Heart left ventricle (tissue), 16 donors: ENCODE measurements at places on chromosomes 1 and 21. TPM values are rescaled to one million over a fixed set of nuclear protein-coding genes. Genes with fewer than 3 reads are reported as not detected.

- no peaks in the 10 kb centered on the region for H3K36me3 ChIP-seq
- H3K4me3 ChIP-seq: no peak overlapping the region
- H3K27me3 ChIP-seq: no peaks in the 10 kb centered on the region
- no peak for DNase-seq
Measured at GRCh38 chr1:158058237-158058985, 65.0 kb downstream of the KIRREL1 start.

DNA sequence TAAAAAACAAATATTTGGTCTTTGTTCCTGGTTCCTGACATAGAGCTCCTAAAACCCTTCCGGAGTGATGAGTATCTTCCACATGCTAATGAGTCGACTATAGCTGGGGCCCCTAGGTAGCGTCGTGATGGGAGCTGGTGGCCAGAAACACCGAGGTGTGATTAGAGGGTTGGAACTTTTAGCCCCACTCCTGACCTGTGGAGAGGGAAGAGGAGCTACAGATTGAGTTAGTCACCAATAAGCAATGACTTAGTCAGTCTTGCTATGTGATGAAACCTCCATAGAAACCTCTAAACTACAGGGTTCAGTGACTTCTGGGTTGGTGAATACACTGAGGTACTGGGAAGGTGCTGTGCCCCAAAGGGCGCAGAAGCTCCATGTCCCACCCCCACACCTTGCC, 30.1 kb upstream of the PLD5 start:
- H3K4me1 ChIP-seq: no peaks in the 10 kb centered on the region
- H3K36me3 ChIP-seq: no peaks in the 10 kb centered on the region
- DNase-seq: no peak
- no peak overlapping the region for H3K4me3 ChIP-seq
- no peaks in the 10 kb centered on the region for H3K27me3 ChIP-seq

GRCh38 chr1:19138331-19138730, 71.7 kb downstream of the UBR4 start:
- no peak overlapping the region for H3K4me3 ChIP-seq
- no peak for DNase-seq
- H3K36me3 ChIP-seq: peaks cover 100% of the 10 kb centered on the region
- H3K4me1 ChIP-seq: peaks cover 8% of the 10 kb centered on the region

- peaks cover 25% of the 10 kb centered on the region for H3K4me1 ChIP-seq
- H3K4me3 ChIP-seq: no peak overlapping the region
- H3K27ac ChIP-seq: no peak overlapping the region
- no peak for DNase-seq
- no peaks in the 10 kb centered on the region for H3K27me3 ChIP-seq
- no peaks in the 10 kb centered on the region for H3K36me3 ChIP-seq
Measured at GRCh38 chr21:41958886-41959563, 5.2 kb upstream of the C2CD2 start.

GRCh38 chr21:37863842-37864241, 52.4 kb downstream of the KCNJ6 start:
- H3K4me1 ChIP-seq: no peaks in the 10 kb centered on the region
- no peak for DNase-seq
- no peaks in the 10 kb centered on the region for H3K36me3 ChIP-seq

GRCh38 chr1:151898519-151898991, 10.8 kb downstream of the THEM4 start:
- H3K36me3 ChIP-seq: peaks cover 13% of the 10 kb centered on the region
- DNase-seq: no peak
- H3K4me3 ChIP-seq: no peak overlapping the region
- no peaks in the 10 kb centered on the region for H3K4me1 ChIP-seq

DNA sequence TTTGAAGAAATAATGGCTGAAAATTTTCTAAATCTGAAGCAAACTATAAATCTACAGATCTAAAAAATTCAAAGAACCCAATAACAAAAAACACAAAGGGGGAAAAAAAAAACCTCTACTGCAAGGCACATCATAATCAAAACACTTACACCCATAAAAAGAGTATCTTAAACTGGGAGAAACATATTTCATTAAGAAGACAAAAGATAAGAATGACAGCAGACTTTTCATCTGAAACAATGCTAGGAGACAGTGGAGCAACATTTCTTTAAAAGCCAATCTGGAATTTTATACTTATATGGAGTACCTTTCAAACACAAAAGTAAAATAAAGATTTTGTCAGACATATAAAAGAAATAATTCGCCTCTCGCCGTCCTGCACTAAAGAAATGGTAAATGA, 49.1 kb downstream of the COP1 start:
- H3K4me3 ChIP-seq: no peak overlapping the region
- H3K27me3 ChIP-seq: no peaks in the 10 kb centered on the region
- no peak for DNase-seq
- no peaks in the 10 kb centered on the region for H3K36me3 ChIP-seq

DNA sequence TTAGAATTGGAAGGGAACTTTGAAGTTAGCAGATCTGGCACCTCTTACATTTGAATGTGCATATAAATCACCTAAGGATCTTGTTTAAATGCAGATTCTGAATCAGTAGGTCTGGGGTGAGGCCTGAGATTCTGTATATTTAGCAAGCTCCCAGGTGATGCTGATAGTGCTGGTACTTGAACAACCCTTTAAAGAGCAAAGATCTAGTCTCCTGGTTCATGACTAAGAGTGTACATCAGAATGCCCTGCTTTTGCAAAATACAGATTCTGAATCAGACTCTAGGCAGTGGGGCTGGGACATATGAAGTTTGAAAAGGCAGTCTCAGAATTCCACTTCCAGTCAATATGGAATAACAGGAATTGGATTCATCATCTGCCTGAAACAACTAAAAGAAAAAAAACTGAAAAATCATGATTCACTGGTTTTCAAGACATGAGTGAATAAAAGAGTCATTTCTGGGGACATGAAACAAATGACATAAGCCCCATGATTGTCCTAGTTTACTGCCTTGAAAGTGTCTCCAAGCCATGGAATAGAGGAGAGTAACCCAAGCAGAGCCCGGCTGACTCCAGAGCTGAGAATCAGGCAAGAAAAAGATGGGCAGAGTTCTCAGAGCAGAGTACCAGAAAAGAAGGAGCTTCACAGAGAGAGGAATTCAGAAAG, 149.6 kb upstream of the SGIP1 start:
- no peaks in the 10 kb centered on the region for H3K36me3 ChIP-seq
- no peaks in the 10 kb centered on the region for H3K27me3 ChIP-seq
- no peak overlapping the region for H3K27ac ChIP-seq
- H3K4me1 ChIP-seq: peaks cover 32% of the 10 kb centered on the region

- no peak overlapping the region for H3K27ac ChIP-seq
- no peaks in the 10 kb centered on the region for H3K36me3 ChIP-seq
- DNase-seq: no peak
- no peak overlapping the region for H3K4me3 ChIP-seq
Measured at GRCh38 chr1:155200920-155201319, 6.8 kb downstream of the THBS3 start.

GRCh38 chr1:10980094-10980577, 32.3 kb upstream of the TARDBP start:
- peak overlapping the region; percentile 11 for H3K4me3 ChIP-seq
- H3K36me3 ChIP-seq: no peaks in the 10 kb centered on the region
- H3K4me1 ChIP-seq: peaks cover 3% of the 10 kb centered on the region
- DNase-seq: peak; percentile 76
- H3K27me3 ChIP-seq: no peaks in the 10 kb centered on the region

DNA sequence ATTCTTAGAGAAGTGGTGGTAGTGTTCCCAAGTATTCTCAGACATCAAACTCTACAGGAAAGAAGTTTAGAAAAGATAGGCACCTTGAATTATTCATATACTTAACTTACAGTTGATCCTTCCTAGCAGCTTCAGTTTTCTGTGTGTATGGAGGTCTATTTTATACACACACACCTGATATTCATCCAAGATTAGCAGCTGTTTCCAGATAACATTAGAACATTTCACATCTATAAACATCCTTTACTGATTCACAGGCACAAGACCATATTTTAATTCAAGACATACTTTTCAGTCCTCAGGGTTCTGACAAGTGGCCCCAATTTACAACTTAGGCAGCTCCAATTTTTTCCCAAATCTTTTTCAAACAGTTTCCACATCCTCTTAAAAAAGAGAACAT, 287.8 kb upstream of the USP25 start:
- H3K36me3 ChIP-seq: no peaks in the 10 kb centered on the region
- H3K27ac ChIP-seq: no peak overlapping the region
- no peak overlapping the region for H3K4me3 ChIP-seq
- H3K27me3 ChIP-seq: no peaks in the 10 kb centered on the region

The LYST gene
- total RNA-seq: 17.0 TPM
